ENCODE measurements at places on chromosomes 4 and X.
A peak's percentile ranks its signal among the peaks of the same experiment; 100 is the strongest.

DNA sequence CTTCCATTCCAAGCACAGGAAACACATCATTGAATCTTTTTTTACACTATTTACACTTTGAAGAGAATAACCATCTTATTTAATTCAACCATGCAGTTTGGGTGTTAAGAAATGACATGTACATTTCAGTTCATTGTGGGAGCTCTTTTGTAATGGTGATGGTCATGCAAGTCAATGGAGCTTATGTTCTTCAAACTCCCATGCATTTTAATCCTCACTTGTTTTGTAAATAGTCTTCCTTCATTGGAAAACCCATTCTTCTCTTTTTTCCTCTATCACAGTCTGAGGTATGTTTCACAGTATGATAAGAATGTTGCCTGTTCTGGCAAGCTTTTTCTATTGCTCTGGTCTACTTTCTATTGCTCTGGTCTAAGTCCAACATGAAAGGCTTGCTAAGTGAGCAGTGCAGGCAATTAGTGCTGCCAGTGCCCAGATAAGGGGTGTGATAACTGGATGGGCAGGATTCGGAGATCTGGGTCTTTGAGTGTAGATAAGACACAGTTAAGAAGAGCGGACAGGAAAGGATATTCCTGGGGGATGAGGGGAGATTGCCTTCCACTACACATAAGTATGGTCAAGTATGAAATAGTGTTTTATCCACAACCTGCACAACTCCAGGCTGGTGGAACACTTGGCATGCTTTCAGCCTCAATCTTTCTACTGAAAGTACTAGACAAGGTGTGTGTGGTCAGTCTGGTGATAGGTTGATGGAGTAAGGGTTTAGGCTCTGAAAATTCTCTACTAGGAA lies 17.1 kb downstream of the AFP start:
- no peak for DNase-seq

DNA sequence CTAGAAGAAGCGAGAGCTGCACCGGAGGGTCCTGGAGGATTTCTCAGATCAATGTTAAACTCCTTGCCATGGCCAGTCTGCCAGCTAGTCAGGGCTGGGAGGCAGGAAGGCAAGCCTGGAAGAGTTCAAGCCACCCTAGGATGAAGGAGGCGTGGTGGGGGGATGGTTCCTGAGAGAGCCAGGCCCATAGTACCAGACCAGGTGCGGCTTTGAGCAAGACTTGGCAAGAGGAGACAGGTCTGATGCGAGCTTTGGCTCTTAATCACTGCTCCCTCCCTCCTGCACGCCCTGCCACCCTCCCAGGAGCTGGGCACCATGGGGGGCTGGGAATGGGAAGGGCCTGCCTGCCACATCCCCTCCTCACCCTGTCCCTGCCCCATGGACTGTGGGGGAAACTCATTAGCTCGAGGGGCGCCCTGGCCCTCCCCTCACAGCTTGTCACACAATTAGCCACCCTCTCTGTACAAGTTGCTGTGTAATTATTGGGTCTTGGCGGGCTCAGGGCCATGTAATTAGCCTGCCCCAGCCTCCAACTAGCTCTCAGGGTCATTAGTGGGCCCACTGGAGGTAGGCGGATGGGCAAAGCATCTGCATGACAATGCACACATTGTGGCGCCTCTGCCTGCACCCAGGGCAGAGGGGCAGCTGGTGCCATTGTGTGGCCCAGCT lies 50.3 kb downstream of the EFNB1 start:
- DNase-seq = no peak

- no peak for DNase-seq
Observed at GRCh38 chr4:112857461-112857860, 192.0 kb upstream of the ANK2 start.

DNA sequence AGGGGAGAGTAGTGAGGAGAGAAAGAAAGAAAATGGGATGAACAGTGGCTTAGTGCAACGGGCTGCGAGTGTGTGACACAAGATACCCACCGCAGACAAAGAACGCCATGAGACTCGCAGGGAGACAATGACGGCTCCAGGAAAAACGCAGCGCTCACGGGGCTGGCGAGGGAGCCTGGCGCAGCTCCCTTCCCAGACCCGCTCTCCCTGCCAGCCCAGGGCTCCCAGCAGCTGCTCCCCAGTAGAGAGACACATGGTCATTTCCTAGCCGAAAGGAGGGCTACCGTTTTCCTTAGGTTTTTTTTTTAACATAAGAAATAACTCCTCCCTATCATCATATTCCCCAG lies 149.5 kb downstream of the MAML3 start:
- peak; percentile 42 for DNase-seq

DNA sequence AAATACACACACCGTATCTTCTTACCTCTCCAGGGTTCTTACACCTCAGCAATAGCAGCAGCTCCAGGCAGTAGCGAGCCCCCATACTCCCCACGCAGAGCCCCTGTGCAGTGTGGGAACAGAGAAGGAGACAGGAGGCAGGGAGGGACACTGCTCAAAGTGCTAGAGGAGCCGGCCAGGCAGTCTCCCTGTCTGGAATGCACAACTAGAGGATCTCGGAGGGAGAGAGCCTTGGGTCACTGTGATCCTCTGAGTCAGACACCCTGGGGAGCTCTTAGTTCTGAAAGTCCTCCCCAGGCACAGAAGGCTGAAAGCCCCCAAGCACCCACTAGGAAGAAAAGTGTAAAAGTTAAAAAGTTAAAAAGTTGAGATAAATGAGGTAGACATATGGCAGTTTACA lies 16.0 kb downstream of the AMELX start:
- no peak for DNase-seq

GRCh38 chr4:54625391-54625790 lies 32.4 kb upstream of the KIT start:
- no peak for DNase-seq

GRCh38 chrX:48617542-48618340 lies 20.4 kb downstream of the WDR13 start:
- DNase-seq = no peak

DNA sequence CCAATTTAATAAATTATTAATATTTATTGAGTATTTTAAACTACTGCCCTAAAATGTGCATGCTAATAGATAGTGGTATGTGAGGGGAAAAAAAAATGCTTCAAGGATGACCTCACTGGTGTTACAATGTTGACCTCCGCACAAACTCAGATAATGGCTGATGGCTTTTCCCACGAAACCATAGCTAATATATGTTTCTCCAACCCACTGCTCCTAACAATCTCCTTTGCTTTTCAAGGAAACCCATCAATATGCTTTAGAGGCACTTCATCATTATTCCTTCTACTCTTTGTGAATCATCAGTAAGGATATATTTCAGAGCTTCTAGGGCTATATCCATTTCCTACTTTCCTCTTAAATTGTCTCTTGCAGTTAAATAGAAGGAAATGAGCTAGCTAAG lies 1752.0 kb upstream of the TENM3 start:
- DNase-seq = no peak

DNA sequence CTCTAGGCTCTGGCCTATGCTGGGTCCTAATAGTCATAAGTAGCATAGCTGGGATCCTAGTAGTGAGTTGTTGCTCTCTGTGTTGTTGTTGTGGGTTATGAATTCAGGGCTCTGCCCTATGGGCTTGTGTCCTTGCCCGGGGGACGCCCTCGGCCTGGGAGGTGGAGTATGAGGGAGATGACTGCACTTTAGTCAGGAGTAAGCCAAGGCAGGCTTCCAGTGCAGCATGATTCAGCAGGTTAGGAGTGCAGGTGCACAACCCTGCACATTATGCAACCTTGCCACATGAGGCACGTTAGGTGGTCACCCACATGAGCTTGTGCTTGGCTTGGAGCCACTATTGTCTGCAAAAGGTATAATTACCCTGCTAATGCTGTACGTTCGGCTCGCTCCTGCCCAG lies 58.4 kb upstream of the CCDC149 start:
- no peak for DNase-seq

GRCh38 chr4:55183926-55184599 lies 58.7 kb upstream of the KDR start:
- no peak for DNase-seq

Data from renal pelvis (tissue), 12 donors.